Right forelimb (tissue), 1 donor: ENCODE measurements at places on chromosomes 11 and 22.

DNA sequence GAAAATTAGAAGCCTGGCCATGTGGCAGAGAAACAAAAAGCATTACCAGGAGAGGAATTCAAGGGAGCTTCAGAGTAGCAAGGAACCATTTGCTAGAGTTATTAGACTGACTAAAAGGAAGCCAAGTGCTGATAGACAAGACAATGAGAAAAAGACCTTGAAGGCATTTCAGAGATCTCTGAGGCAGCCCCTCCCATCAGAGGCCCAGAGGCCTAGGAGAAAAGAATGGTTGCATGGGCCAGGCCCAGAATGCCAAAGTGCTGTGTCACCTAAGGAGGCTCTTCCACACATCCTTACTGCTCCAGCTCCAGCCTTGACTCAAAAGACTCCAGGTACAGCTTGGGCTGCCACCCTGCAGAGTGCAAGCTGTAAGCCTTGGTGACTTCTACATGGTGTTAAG, 61.8 kb upstream of the POU2AF2 start:
- no peak for DNase-seq

- peak; percentile 59 for DNase-seq
These were observed 557 bp downstream of the RANGAP1 start for GRCh38 chr22:41285441-41285819.

GRCh38 chr22:39309881-39310714, 9.3 kb downstream of the RPL3 start:
- no peak for DNase-seq

DNA sequence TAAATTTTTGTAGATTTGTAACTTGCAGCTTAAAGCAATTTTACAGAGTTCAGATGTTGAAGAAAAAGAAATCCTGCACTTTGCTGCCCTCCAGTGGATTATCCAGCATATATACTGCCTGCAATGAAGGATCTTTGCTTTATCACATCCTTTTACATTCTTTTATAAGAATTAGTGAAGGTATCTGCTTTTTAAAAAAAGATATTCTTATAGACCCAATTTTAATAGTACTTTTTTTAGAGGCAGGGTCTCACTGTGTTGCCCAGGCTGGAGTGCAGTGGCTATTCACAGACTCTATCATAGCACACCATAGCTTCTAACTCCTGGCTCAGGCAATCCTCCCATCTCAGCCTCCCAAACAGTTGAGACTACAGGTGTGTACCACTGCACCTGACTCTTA, 60.7 kb downstream of the TTC17 start:
- no peak for DNase-seq

GRCh38 chr11:76663486-76663810, 7.1 kb downstream of the LRRC32 start:
- no peak for DNase-seq

- no peak for DNase-seq
These were observed 25.0 kb downstream of the ARRB1 start for GRCh38 chr11:75326439-75326810.
